Hematopoietic multipotent progenitor cell (in vitro differentiated cells): ENCODE measurements at places on chromosomes 2 and 18.

GRCh38 chr18:76643996-76644395 is 149.0 kb upstream of the ZNF516 start:
- DNase-seq: no peak

- DNase-seq: no peak
Measured at GRCh38 chr18:65753520-65753919, 2.7 kb downstream of the CDH7 start.

DNA sequence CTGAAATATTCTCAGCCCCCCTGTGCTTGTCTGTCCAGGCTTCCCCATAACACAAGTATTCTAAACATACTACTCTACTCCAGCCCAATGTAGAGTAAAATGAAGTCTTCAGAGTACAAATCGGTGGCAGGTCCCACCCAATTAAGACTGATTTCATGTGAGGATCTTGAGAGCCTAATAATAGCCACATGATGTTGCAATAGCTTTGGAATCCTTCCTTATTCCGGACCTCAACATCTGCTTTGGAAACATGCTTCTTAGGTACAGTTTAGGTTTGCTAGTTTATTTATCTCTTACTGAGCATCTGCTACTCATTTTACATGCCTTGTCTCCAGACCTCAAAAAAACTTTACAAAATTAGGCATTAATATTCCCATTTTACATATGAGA is 207.3 kb upstream of the RAB6C start:
- no peak for DNase-seq

DNA sequence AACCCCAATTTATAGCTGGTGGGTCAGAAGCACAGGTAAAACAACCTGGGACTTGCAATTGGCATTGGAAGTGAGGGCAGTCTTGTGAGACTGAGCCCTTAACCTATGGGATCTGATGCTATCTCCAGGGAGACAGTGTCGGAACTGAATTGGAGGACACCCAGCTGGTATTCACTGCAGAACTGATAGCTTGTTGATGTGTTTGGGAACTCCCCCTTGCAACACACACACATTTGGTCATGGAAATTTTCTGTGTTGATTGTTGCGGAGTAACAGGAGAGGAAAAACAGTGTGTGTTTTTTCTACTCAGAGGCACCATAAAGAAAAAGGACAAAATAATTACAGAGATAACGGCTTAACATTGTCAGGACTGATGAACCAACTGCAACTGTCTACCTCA is 16.1 kb downstream of the TPGS2 start:
- no peak for DNase-seq

DNA sequence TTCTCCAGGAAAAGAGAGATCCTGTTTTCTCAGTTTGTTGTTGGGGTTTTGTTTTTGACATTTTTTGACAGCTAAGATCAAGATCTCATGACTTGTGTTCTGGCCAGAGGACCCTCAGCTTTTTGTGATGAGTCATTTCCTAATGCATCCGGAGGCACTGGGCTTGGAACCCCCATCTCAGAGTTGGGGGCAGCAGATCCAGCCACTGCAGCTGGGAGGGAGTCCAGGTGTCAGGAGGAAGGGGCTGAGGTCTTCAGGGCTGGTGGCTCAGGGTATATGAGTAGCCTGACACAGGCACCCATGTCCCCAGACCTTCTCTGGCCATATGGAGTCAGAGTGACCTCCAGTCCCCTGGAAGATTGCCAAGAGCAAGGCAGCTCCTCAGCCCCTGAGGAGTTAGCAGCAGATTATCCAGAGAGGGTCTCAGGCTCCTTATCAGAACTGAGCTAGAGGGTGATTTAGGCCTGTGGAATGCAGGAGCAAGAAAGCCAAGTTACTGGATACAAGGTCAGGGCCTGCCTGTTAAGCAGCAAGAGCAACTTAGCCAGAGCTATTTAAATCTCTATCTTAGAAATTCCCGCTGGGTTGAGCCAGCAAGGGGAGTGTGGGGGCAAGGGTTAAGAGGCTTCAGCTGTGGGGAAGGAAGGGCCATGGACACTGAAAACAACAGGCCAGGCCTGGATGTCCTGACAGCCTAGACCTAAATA is 62.4 kb downstream of the TANC1 start:
- DNase-seq: no peak

DNA sequence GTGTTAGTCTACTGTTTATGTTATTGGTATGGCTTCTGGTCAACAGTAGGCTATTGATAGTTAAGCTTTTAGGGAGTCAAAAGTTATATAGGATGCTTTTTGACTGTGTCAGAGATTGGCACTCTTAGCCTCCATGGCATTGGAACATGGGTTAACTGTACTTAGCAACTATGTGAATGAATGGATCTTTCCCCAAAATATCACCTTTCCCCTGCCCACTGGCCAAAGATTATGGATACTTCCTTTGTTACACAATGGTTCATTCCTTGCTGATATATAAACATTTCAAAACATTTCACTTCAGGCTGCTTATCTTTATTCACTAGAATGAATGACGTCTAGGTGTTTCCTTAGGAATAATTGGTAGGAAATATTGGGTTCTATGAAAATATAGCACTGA is 62.1 kb upstream of the DOCK10 start:
- DNase-seq: no peak

GRCh38 chr2:59691518-59692190 is 861.8 kb downstream of the BCL11A start:
- DNase-seq: no peak

GRCh38 chr2:200302940-200303727 is 3.4 kb upstream of the SPATS2L start:
- DNase-seq: no peak

GRCh38 chr2:62765619-62766376 is 60.3 kb downstream of the EHBP1 start:
- no peak for DNase-seq

GRCh38 chr18:24380163-24380747 is 17.4 kb downstream of the OSBPL1A start:
- DNase-seq: no peak

DNA sequence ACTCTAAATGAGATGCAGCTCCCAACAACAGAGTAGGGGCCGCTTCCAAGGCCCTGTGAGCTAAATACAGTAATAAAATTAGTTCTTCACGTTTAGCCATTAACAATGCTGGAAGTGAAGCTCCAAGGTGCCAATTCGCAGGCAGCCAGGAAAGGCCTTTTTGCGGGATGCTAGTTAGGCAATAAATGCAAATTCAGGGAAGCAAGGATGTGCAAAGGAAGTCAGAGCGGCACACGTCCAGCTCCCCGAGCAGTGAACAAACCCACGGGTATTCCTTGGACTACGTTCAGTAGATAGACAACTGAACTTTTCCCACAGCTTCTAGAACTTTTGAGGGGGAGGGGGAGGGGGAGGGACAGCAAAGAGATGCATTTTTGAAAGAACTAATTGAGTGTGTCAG is 6.9 kb downstream of the ZNF516 start:
- DNase-seq: no peak

GRCh38 chr2:105403783-105404698 is 5.2 kb upstream of the FHL2 start:
- DNase-seq: no peak
